ENCODE measurements at places on chromosomes 1 and 21.
A peak's percentile ranks its signal among the peaks of the same experiment; 100 is the strongest.

GRCh38 chr1:63731117-63732043 is 42.4 kb upstream of the ROR1 start:
- DNase-seq: no peak

DNA sequence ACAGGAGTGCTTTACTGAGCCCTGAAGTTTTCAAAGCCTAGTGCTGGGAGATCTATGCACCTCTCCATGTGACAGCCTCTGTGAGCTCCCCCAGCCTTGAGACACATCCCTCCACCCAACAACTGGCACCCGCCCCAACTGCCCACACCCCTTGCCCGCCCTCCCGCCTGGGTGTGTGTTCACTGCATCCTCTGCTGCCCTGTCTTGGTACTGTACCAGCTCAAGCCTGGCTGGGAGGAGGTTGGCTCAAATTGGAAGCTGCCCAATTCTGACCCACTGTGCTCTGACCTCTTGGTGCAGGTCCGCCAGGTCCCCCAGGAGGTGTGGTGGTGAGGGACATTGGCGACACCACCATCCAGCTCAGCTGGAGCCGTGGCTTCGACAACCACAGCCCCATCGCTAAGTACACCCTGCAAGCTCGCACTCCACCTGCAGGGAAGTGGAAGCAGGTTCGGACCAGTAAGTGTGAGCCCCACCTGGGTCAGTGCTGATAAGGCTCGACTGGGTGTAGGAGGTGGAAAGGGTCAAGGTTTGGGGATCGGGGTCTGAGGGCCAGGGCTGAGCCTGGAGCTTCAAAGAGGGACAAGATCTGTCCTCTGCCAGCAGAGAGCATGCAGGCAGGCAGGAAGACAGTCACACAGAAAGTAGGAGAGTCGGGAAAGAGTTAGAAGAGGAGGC is 18.0 kb downstream of the TMEM81 start:
- DNase-seq: no peak

- DNase-seq: no peak
These were observed 7.5 kb downstream of the RNF223 start for GRCh38 chr1:1066403-1067283.

GRCh38 chr1:185825556-185825955 is 91.4 kb downstream of the HMCN1 start:
- DNase-seq: no peak

DNA sequence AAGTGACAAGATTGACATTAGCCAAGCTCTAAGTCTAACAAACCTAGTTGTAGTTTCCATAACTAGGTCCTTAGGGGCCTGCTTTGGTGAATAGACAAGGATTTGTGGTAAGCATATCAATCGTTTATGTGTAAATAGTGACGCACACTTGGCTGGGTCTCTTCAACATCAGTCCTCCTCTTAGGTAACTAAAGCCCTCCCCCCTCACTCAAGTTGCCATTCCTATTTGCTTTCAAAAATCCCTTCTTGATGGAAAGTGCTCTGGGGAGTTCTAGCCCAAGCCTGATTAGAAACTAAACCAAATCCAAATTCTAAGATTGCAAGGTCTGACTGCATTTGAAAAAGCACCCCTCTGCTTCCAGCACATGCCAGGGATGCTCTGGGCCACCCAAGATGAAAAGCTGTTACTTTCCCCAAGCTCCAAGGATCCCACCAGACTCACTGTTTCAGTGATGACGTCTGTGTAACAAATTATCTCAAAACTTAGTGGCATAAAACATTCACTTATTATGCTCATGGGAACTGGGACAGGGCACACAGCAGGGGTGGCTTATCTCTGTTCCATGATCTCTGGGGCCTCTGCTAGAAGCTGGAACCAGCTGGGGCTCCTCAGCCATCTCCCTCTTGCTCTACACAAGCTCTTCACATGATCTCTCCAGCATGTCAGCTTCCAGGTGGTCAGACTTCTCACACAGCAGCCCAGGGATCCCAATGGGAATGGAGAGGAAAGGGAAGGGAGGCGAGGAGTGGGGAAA is 74.1 kb downstream of the RRAGC start:
- DNase-seq: no peak

GRCh38 chr1:36835696-36836095 is 198.6 kb downstream of the GRIK3 start:
- no peak for DNase-seq

GRCh38 chr1:198359024-198359653 is 181.3 kb downstream of the ATP6V1G3 start:
- no peak for DNase-seq

DNA sequence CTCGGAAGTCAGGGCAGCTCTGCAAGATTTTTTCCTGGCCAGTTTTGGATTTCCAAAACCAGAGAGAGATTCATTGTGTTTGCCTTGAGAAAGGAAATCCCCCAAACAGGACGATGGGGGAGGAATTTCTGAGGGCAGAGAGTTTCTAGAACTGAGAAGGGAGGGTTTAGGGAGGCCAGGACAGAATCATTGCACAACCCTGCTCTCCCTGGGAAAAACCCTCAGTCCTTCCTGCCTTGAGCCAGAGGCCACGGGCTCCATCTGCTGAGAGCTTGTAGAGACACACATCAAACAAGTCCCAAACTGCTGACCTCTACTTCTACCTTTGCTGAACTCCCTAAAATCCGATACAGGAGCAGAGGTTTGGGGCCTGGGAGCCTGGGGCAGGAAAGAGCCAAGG is 99.7 kb downstream of the NMNAT2 start:
- DNase-seq: peak; percentile 62

DNA sequence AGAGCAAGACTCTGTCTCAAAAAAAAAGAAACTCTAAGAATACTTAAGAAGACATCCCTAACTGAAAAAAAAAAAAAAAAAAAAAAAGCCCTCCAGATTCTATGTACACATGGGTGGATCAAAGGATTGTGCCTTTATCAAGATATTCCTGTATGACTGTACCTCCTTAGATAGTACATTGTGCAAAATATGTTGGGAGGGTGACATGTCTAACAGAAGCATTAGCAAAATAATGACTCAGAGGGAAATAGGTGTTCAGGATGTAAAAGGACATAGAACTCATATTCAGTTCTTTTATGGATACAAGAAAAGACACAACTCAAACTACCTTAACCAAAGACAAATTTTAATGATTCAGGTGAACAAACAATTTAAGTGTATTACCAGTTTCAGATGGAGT is 269.8 kb upstream of the KAZN start:
- DNase-seq: no peak

- no peak for DNase-seq
These were observed 38.0 kb upstream of the PRMT6 start for GRCh38 chr1:107018445-107018844.

GRCh38 chr1:236685917-236686814 is at the start of gene ACTN2:
TSS of gene ACTN2 (plus strand) at chr1:236686499. CDS start at chr1:236686674, 175 bp downstream.
- peak; percentile 56 for DNase-seq

DNA sequence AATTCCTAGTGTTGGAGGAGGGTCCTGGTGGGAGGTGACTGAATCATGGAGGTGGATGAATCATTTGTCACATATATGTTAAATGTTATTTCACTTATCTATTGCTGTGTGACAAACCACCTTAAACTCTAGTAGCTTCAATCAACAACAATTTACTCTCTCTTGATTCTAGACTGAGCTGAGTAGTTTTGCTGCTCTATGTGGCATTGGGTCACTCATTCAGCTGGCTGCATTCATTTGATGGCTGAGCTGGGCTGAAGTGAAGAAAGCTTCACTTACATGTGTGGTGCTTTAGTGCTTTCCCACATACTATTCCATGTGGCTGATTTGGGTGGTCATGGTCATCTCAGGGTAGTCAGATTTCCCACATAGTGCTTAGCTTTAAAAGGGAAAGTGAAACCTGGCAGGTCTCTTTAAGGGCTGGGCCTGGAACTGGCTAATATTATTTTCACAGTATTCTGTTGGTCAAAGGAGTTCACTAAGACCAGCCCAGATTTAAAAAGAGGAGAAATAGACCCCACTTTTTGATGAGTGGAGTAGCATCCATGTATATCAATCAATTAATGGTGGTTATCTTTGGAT is 10.5 kb downstream of the DNAH14 start:
- DNase-seq: no peak

- peak; percentile 73 for DNase-seq
These were observed 104.1 kb upstream of the SLC25A33 start for GRCh38 chr1:9435153-9435636.

GRCh38 chr1:229557200-229557850 is 1.2 kb downstream of the ABCB10 start:
- DNase-seq: no peak

DNA sequence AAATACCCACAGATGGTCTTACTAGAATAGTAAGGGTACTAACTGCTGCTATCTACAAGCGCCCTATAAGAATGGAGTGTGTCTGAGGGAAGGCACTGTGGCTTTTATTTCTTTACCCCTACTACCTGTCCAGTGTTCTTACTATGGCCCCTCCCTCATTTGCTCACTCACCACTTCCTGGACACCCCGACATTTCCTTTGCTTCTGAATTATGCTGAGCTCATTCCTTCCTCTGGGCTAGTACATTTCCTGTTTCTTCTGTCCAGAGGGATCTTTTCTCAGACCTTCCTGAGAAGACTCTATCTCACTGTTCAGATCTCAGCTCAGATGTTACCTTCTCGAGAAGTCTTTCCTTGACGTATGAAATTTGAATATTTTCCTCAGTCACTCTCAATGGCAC is 192.1 kb upstream of the DAB1 start:
- DNase-seq: no peak

DNA sequence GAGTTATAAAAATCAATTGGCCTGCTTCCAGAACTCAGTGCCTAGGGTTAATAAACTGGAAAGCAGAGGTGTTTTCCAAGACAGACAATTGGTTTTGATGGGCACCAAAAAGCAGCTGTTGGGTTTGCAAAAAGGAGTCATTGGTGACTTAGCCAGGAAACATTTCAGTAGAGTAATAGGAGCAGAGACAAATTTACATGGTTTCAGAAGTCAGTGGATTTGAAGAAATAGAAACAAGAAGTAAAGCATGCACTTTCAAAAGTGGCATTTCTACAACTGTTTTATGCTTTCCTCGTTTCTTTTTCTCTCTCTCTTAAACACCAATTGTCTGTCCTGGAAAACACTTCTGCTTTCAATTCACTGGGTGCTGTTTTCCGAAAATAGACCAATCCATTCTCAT is 87.8 kb downstream of the GLUL start:
- no peak for DNase-seq

- DNase-seq: no peak
These were observed 97.0 kb downstream of the MT1HL1 start for GRCh38 chr1:236907205-236907604.

GRCh38 chr1:94321662-94322061 is 84.3 kb upstream of the ARHGAP29 start:
- DNase-seq: no peak

DNA sequence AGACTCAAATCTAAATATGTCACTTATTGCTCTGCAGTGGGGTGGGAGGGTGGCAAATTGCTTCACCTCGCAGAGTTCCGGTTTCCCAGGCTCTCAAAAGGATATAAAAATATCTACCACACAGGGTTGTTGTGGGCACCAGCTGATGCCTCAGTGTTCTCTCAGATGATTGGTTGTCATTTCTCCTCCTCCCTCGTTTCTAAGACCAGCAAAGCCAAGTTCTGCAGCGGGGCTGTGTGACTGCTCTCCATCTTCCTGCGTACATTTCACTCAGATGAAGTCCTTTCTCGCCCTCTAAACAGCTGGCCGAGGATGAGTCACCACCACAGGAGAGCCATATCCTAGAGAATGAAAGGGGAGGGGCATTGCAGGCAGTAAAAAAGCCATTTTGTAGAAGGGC is 35.0 kb upstream of the VWA5B1 start:
- DNase-seq: peak; percentile 86

GRCh38 chr21:34345091-34345871 is 18.5 kb upstream of the KCNE2 start:
- no peak for DNase-seq

DNA sequence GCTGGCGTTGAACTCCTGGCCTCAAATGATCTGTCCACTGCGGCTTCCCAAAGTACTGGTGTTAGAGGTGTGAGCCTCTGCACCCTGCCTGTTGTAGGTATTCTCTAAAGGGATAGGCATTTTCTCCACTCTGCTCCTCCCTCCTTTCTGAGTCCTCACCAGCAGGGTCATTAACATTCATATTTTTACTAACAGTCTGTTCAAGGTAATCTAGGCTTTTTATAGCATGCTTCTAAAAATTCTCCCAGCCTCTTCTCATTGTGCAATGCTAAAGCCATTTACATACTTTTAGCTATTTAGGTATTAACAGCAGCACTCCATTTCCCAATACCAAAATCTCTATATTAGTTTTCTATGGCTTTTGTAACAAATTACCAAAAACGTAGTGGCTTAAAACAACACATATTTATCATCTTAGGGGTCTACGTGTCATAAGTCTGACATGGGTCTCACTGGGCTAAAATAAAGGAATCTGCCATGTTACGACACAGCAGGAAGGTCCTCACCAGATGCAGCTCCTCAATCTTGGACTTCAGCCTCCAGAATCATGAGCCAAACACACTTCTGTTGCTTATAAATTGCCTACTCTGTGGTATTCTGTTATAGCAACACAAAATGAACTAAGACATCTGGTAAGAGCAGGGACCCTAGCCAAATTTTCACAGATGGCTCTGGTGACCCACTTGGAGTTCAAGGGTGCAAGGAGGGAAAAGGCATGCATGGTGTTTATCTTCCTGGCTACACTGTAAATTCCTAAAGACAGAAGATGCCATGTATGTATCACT is 2.9 kb upstream of the SLC2A7 start:
- DNase-seq: peak; percentile 4

DNA sequence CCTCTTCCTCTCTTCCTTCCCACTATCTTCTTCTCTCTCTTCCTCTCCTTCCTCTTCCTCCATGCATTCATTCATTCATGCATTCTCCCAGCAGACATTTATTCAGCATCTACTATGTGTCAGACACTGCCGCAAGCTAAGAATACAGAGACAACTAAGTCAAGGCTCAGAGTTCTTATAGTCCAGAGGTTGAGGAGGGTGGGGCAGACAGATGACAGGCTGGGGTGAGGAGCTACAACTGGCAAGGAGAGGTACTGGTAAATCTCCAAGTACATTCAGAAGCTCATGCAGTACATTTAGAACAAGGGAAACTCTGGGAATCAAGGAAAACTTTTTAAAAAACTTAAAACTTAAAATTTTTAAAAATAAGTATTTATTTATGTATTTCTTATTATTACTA is 56.4 kb upstream of the FMOD start:
- DNase-seq: peak; percentile 55

GRCh38 chr1:20573987-20574386 is 14.9 kb upstream of the CDA start:
- no peak for DNase-seq

- DNase-seq: no peak
These were observed 59.2 kb upstream of the SSX2IP start for GRCh38 chr1:84749427-84749826.

- no peak for DNase-seq
These were observed 76.9 kb upstream of the WARS2 start for GRCh38 chr1:119217309-119217828.

GRCh38 chr1:106447466-106447865 is 609.0 kb upstream of the PRMT6 start:
- DNase-seq: no peak

DNA sequence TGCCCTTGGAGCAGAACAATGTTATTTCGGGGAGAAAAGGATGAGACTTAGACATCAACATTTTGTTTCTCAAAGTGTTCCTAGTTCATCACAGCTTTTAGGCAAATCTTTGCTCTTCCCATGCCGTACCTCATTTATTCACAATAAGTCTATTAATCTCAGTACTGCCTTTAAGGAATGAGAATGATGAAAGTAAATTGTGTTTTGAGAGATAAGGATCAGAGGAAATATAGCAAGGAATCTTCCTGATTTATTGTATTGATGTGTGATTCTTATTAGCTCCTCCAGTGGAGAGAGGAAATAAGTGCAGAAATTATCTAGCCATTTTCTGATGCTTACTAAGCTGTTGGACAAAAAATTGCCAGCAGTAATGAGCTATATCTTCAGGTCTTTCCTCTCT is 2.0 kb downstream of the POLR3C start:
- no peak for DNase-seq

GRCh38 chr1:237921306-237921705 is 30.6 kb upstream of the ZP4 start:
- no peak for DNase-seq
